ENCODE measurements at places on chromosomes 1 and 21.

- no peak for DNase-seq
- no peaks in the 10 kb centered on the region for H3K4me1 ChIP-seq
- H3K27ac ChIP-seq: no peak overlapping the region
Measured at GRCh38 chr1:157646144-157646543, 48.3 kb upstream of the FCRL4 start.

DNA sequence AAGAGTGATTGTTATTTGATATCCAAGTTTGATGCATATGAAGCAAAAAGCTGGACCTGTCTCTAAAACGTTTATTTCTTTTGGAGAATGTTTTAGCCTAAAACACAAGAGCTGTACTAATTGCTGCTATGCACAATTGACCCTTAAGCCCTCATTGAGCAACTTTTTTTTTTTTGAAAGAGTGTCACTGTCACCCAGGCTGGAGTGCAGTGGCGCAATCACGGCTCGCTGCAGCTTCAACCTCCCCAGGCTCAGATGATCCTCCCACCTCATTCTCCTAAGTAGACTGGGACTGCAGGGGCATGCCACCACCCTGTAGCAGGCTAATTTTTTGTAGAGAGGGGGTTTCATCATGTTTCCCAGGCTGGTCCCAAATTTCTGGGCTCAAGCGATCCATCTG lies 129.1 kb downstream of the PIK3R3 start:
- peaks cover 6% of the 10 kb centered on the region for H3K4me1 ChIP-seq
- peaks cover 28% of the 10 kb centered on the region for H3K36me3 ChIP-seq
- DNase-seq: no peak

- no peak for DNase-seq
- H3K36me3 ChIP-seq: no peaks in the 10 kb centered on the region
- no peaks in the 10 kb centered on the region for H3K4me1 ChIP-seq
- H3K4me3 ChIP-seq: no peak overlapping the region
Measured at GRCh38 chr1:158952416-158952815, 21.1 kb downstream of the PYHIN1 start.

DNA sequence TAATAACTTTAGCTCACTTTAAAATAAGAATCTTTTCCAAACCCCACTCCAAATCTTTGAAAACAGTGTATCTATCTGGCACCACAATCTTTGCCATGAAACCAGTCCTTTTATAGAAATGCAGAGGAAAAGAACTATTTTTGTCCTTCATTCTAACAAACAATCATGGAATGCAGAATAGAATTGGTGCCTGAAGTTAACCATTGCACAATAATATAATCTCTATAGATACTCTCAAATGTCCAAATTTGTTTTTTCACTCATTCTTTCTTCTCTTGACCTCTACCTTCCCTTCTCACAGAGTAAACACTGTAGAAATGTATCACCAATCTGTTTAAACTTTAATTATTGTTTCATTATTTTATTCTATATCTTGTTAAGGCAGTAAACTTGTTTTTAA lies 34.8 kb downstream of the TTLL7 start:
- no peak for DNase-seq
- peaks cover 4% of the 10 kb centered on the region for H3K4me1 ChIP-seq
- no peaks in the 10 kb centered on the region for H3K27me3 ChIP-seq
- no peak overlapping the region for H3K4me3 ChIP-seq
- H3K36me3 ChIP-seq: no peaks in the 10 kb centered on the region

DNA sequence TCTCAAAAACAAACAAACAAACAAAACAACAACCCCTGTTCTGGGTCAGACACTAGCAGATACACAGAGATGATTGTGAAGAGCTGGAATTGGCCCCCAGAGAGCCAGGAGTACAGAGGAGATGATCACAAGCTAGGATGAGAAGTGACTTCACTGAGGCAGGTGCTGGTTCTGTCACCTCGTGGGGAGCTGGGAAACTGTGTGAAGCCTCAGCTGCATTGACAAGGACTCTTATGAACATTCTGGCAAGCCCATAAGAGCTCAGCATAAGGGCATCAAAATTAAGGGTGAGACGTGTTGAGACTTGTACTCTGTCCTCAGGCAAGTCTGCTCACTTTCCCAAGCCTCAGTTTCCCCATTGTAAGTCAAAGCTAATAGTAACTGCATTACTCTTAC lies 14.7 kb upstream of the PTP4A2 start:
- peaks cover 30% of the 10 kb centered on the region for H3K4me1 ChIP-seq
- no peaks in the 10 kb centered on the region for H3K36me3 ChIP-seq
- H3K27me3 ChIP-seq: no peaks in the 10 kb centered on the region
- peak overlapping the region; percentile 21 for H3K27ac ChIP-seq

- no peaks in the 10 kb centered on the region for H3K4me1 ChIP-seq
- no peaks in the 10 kb centered on the region for H3K36me3 ChIP-seq
- H3K27ac ChIP-seq: no peak overlapping the region
- no peak for DNase-seq
- no peaks in the 10 kb centered on the region for H3K27me3 ChIP-seq
Measured at GRCh38 chr1:61864489-61864888, 122.2 kb downstream of the PATJ start.

GRCh38 chr1:42962641-42963377 lies 4.1 kb upstream of the SLC2A1 start:
- no peaks in the 10 kb centered on the region for H3K36me3 ChIP-seq
- H3K27me3 ChIP-seq: no peaks in the 10 kb centered on the region
- no peak for DNase-seq
- H3K4me3 ChIP-seq: no peak overlapping the region
- peak overlapping the region; percentile 98 for H3K27ac ChIP-seq

DNA sequence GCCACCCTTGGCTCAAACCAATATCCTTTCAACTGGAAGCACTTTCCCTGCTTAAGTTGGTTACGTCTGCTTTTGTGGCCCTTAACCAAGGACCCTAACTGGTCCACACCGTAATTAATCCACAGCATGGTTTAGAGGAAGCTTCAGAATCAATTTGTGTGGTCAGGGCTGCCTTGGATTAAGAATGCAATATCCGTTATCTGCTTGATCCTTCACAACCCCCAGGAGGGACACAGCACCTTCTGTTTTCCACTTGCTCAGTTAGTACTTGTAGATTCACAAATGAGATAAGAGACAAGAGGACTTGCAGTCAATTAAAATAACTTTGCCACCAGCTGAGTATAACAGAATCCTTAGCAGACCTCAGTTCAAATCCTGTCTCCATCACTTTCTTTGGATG lies 56.9 kb upstream of the LRP8 start:
- no peak for DNase-seq
- no peak overlapping the region for H3K27ac ChIP-seq
- no peak overlapping the region for H3K4me3 ChIP-seq
- peaks cover 26% of the 10 kb centered on the region for H3K27me3 ChIP-seq
- H3K4me1 ChIP-seq: peaks cover 7% of the 10 kb centered on the region

DNA sequence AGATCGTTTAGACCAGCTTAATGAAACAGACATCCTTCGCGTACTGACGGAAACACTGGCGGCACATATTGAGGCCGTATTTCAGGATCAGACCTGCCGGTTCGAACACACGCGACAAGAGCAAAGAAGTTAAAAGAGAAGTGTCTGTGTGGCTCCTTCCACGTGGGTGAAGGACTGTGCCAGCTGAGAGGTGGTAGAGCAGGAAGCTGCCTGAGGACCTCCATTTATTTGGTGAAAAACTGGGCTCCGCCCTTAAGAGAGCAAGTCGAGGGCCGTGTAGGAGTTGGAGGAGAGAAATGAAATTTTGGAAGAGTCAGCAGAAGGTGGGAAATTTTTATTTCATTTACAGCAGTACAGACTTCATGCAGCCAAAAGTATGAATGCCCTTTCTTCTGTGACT lies 38.8 kb upstream of the ADORA3 start:
- no peak overlapping the region for H3K27ac ChIP-seq
- H3K4me1 ChIP-seq: peaks cover 6% of the 10 kb centered on the region
- H3K36me3 ChIP-seq: no peaks in the 10 kb centered on the region
- H3K27me3 ChIP-seq: no peaks in the 10 kb centered on the region
- no peak for DNase-seq

DNA sequence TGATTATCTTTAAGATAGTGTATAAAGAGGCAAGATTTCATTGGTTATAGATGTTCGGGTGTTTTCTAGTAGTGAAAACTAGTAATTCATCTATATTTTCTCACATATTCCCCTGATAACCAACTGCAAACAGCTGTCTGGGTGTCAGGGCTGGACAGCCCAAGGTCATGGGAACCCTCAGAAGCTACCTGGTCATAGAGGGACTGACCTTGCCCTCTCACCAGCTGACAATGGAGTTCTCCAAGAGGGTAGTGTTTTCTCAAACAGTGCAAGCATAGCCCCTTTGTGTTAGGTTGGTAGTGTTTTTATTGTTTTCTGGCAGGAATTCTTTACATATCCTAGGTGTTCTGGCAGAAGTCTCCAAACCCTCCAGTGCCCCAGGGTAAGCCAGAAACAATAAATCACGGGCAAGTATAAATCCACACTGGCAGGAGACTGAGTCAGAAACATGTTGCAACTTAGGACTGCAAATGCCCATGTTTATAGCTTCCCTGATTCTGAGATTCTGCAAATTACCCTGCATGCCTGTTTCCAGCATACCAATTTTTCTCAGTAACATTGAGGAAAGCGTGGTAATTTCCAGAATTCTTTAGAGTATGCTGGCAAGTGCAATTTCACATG lies 82.8 kb upstream of the ATP1A1 start:
- H3K4me3 ChIP-seq: no peak overlapping the region
- DNase-seq: no peak
- no peak overlapping the region for H3K27ac ChIP-seq
- H3K27me3 ChIP-seq: peaks cover 3% of the 10 kb centered on the region

DNA sequence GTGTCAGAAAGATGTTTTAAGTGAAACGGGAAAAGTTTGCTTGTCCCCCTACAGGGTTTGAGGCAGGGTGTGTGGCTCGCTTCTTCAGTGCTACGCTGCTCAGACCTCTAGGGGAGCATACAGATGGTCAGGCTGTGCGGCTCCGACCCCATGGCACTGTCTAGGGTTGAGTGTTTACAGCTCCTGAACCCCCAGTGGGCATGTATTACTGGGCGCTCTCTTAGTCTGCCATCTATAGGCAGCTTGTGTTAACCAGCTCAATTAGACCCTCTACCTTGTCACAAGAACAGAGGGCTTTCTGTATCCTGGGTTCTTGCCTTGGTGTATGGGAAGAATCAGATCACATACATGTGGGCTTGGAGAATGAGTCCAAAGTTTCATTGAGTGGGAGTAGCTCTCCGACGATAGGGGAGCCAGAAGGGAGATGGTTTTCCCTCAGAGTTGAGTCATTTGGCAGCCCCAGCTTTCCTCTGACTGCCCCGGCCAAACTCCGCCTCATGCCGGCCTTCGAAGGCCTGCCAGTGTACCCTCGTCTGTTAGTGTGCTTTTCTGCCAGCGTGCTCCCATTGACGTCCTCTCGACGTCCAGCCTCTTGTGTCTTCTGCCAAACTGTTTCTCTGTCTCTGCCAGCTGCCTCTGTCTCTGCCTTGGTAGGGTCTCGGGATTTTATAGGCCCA lies 38.6 kb upstream of the ADGRL4 start:
- H3K27me3 ChIP-seq: no peaks in the 10 kb centered on the region
- DNase-seq: peak; percentile 13
- no peaks in the 10 kb centered on the region for H3K36me3 ChIP-seq
- no peaks in the 10 kb centered on the region for H3K4me1 ChIP-seq

GRCh38 chr1:239784896-239785295 lies 306.8 kb upstream of the FMN2 start:
- H3K27me3 ChIP-seq: no peaks in the 10 kb centered on the region
- no peak overlapping the region for H3K4me3 ChIP-seq
- H3K27ac ChIP-seq: no peak overlapping the region
- DNase-seq: no peak
- no peaks in the 10 kb centered on the region for H3K36me3 ChIP-seq
- no peaks in the 10 kb centered on the region for H3K4me1 ChIP-seq

- no peak for DNase-seq
- peaks cover 19% of the 10 kb centered on the region for H3K4me1 ChIP-seq
- no peak overlapping the region for H3K4me3 ChIP-seq
- H3K27ac ChIP-seq: no peak overlapping the region
- H3K36me3 ChIP-seq: no peaks in the 10 kb centered on the region
Measured at GRCh38 chr1:13756557-13757315, 56.7 kb downstream of the PRDM2 start.

DNA sequence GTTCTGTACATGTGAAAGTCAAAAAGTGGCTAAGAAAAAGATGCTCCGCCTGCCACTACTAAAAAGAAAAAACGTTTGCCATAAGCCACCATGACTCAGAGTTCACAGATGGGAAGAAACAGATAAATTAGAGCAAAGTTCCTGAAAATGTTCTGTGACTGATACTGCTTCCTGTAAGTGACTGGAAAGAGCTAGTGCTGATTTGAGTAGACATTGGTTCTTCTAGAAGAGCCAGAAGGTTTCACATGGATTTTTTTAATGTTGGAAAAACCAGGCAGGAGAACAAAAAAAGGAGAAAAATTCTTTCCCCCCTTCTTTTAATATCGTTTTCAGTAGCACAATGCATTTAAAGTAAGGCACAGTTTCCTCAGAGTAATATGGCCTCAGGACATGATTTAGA lies 221.4 kb downstream of the HLX start:
- no peak overlapping the region for H3K27ac ChIP-seq
- no peak overlapping the region for H3K4me3 ChIP-seq
- peak; percentile 81 for DNase-seq
- H3K4me1 ChIP-seq: no peaks in the 10 kb centered on the region
- no peaks in the 10 kb centered on the region for H3K27me3 ChIP-seq

- H3K4me1 ChIP-seq: no peaks in the 10 kb centered on the region
- DNase-seq: no peak
- H3K27me3 ChIP-seq: no peaks in the 10 kb centered on the region
Measured at GRCh38 chr1:59364037-59364436, 67.1 kb downstream of the FGGY start.

- no peaks in the 10 kb centered on the region for H3K4me1 ChIP-seq
- H3K4me3 ChIP-seq: no peak overlapping the region
- no peaks in the 10 kb centered on the region for H3K27me3 ChIP-seq
- H3K27ac ChIP-seq: no peak overlapping the region
Measured at GRCh38 chr1:53620061-53620855, 118.7 kb downstream of the GLIS1 start.

GRCh38 chr1:214967865-214968575 lies 114.5 kb upstream of the KCNK2 start:
- no peak overlapping the region for H3K27ac ChIP-seq
- peak; percentile 27 for DNase-seq
- no peaks in the 10 kb centered on the region for H3K36me3 ChIP-seq
- H3K4me3 ChIP-seq: no peak overlapping the region
- H3K4me1 ChIP-seq: peaks cover 11% of the 10 kb centered on the region

GRCh38 chr1:216820345-216820744 lies 97.1 kb upstream of the ESRRG start:
- no peaks in the 10 kb centered on the region for H3K27me3 ChIP-seq
- H3K4me1 ChIP-seq: peaks cover 16% of the 10 kb centered on the region
- H3K36me3 ChIP-seq: no peaks in the 10 kb centered on the region
- DNase-seq: no peak

DNA sequence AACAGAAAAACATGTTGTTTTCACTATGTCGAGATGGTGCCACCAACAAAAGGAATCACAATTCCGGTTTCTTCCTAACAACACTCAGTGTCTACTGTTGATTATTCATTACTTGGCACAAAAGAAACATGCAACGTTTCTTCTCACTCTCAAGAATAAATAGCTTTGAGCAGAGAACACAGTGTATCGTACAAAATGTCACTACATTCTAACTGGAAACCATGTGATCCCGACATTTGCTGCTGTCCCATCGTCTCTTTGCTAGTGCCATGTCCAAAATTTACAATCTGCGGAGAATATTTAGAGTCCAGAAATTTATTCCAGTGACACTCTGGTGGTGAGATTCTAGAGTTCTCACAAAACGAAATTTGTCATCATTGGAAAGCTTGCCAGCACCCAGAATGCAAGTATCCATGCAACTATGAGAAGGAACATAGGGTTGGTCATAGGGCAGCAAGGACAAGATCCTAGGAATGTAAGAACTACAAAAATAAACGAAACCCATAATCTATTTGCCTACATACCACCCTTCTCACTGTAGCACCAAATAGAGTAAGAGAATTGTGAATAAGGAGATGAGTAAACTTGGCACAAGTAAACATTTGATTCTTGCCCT lies 505.1 kb downstream of the LTN1 start:
- no peaks in the 10 kb centered on the region for H3K27me3 ChIP-seq
- no peak overlapping the region for H3K4me3 ChIP-seq
- no peaks in the 10 kb centered on the region for H3K36me3 ChIP-seq
